Hepatocyte (in vitro differentiated cells): ENCODE measurements at places on chromosomes 11 and 22. TPM values are rescaled to one million over a fixed set of nuclear protein-coding genes. Genes with fewer than 3 reads are reported as not detected.

- no peaks in the 10 kb centered on the region for H3K4me1 ChIP-seq
- no peak for DNase-seq
- H3K4me3 ChIP-seq, result no peak overlapping the region
- no peak overlapping the region for H3K27ac ChIP-seq
Measured at GRCh38 chr22:48443680-48444079, 1384.0 kb downstream of the BRD1 start.

Gene TEX12
- not detected in 2 replicates for polyA plus RNA-seq

Gene KDELR3
- 169 and 171 TPM in 2 replicates for polyA plus RNA-seq

Gene APOC3
- 1,438 and 2,125 TPM in 2 replicates for polyA plus RNA-seq

DNA sequence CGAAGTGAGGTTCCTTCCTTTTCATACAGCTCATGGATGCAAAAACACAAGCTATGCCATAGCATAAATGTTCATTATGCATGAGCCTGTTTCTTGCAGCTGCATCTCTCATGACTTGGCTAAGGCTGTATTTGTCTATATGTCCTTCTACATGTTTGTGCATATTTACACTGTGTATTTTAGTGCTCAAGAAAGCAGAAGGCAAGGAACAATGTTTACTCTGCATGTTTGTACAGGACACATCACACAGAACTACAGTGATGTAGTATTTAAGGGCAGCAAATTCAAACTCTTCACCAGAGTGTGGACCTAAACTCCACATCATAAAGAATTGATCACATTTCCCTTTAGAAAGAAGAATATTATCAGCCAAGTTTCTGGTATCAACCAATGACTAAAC is 170.3 kb downstream of the CADM1 start:
- H3K27me3 ChIP-seq, result no peaks in the 10 kb centered on the region
- no peaks in the 10 kb centered on the region for H3K4me1 ChIP-seq
- H3K27ac ChIP-seq, result no peak overlapping the region
- H3K36me3 ChIP-seq, result no peaks in the 10 kb centered on the region

- no peaks in the 10 kb centered on the region for H3K36me3 ChIP-seq
- no peak overlapping the region for H3K4me3 ChIP-seq
- H3K27me3 ChIP-seq, result no peaks in the 10 kb centered on the region
Measured at GRCh38 chr11:88171982-88172381, 3.3 kb downstream of the RAB38 start.

DNA sequence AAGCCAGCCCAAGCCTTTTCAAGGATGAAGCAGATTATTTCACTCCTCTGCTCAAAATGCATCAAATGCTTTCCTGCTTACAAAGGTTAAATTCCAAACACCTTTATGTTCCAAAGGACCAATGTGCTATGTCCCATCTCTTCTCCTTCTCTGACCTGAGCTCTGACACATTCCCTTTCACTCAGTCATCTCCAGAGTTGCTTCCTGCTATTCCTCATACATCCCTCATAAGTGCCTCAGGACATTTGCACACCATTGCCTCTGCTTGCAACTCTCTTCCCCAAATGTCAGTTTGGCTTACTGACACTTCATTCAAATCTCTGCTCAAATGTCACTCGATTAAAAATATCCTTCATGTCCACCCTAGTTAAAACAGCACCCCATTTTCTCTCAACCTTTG is 53.3 kb upstream of the BMAL1 start:
- no peaks in the 10 kb centered on the region for H3K36me3 ChIP-seq
- no peak for DNase-seq
- no peak overlapping the region for H3K4me3 ChIP-seq
- H3K27me3 ChIP-seq, result peaks cover 3% of the 10 kb centered on the region
- H3K27ac ChIP-seq, result no peak overlapping the region
- H3K4me1 ChIP-seq, result no peaks in the 10 kb centered on the region

Gene XNDC1N
- polyA plus RNA-seq, result 1.6 and 7.1 TPM in 2 replicates
